ENCODE measurements at places on chromosomes 4 and X.

DNA sequence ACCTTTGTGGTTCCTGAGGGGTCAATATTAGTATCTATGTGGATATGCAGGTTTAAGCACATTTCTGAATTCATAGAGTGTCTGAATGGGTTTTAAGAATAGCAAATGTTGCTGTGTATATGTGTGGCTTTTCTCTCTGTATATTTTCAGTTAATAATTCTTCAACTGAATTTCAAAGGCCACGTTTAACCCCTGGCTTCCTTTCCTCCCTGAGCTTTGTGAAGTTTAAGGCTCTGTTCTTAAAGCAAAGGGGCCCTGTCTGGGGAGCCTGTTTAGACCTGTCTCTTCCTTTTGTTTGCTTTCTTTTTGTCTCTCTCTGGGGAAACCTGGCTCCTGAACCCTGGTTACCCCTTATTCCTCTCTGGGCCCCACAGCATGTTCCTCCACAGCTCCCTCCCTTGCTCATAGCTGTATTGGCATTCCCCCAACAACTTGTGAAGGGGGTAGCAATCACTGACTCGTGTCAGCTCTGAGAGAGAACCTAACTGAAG lies 139.1 kb downstream of the COL4A6 start:
- peak; percentile 66 for DNase-seq

DNA sequence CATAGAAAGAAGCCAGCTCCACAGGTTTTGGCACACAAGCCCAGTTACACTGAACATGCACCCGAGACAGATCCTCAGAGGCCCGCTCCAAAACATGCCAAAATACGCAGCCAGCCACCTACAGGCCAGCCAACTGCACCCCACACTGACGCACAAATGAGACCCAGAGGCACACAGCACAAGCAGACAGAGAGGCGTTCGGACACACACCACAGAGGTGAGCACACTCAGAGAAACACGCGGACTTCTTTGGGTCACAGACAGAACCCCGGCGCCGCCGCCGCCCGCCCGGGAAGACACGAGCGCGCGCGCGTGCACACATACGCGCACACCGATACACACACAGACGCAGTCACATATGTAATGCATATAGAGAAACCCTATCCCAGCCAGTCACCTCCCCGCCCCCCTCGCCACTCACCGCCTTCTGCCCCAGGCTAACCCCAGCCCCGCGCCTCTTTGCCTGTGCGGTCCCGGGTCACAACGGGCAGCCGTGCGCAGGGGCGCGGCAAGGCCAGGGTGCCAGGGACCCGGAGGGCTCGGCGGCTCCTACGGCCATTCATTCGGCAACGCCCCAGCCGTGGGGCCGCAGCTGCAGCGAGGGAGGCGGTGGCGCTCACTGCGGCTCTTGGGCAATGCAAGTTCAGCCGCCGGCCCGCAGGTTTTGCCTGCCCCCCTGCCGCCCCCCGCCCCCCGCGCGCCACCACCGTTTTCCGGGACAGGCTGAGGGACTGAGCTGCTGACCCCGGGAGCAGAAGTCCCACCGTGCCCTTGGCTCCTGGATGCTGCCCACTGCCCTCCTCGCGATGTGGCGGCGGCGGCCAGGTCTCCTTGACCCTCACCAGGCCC lies 553 bp downstream of the SEPTIN6 start:
- peak; percentile 62 for DNase-seq

GRCh38 chrX:19964017-19964710 lies 26.7 kb downstream of the BCLAF3 start:
- no peak for DNase-seq

DNA sequence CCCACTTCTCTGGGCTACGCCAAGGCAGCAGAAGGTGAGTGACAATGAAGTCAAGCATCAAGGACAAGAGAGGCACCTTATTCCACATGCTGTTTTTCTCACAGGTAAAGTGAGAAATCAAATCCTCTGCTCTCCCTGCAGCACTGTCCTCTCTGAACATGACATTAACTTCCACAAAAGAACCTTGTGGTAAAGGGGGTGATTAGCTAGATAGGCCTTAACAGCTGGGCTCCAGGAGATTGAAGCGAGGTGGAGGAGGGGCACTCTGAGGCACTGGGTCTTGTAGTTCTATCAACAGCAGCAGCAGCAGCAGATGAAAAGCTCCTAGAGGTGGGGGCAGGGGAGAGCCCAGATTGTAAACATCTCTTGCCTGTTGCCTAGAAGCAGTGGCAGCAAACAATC lies 96.8 kb upstream of the CXXC4 start:
- DNase-seq = peak; percentile 6

GRCh38 chr4:94463771-94464170 lies 12.0 kb downstream of the PDLIM5 start:
- DNase-seq = no peak

- DNase-seq = peak; percentile 95
Observed at GRCh38 chrX:63754860-63755579, 30.0 kb downstream of the ARHGEF9 start.

DNA sequence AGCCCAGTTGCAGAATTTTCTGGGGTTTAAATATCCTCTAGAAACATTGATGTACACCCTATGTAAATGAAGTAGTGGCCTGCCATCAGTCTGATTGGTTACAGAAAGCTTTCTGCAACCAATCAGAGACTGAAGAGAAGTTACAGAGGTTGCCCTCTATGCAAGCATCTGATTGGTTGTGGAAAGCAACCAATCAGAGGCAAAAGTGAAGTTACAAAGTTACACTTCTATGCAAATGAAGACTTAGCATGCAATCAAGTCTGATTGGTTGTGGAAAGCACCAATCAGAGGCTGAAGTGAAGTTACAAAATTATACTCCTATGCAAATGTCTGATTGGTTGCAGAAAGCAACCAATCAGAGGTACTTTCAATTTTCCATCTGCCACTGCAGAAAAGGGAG lies 51.9 kb upstream of the USP9X start:
- DNase-seq = no peak

GRCh38 chrX:13109817-13110216 lies 65.4 kb upstream of the FAM9C start:
- peak; percentile 63 for DNase-seq

GRCh38 chr4:88188738-88189417 lies 30.4 kb upstream of the ABCG2 start:
- no peak for DNase-seq

DNA sequence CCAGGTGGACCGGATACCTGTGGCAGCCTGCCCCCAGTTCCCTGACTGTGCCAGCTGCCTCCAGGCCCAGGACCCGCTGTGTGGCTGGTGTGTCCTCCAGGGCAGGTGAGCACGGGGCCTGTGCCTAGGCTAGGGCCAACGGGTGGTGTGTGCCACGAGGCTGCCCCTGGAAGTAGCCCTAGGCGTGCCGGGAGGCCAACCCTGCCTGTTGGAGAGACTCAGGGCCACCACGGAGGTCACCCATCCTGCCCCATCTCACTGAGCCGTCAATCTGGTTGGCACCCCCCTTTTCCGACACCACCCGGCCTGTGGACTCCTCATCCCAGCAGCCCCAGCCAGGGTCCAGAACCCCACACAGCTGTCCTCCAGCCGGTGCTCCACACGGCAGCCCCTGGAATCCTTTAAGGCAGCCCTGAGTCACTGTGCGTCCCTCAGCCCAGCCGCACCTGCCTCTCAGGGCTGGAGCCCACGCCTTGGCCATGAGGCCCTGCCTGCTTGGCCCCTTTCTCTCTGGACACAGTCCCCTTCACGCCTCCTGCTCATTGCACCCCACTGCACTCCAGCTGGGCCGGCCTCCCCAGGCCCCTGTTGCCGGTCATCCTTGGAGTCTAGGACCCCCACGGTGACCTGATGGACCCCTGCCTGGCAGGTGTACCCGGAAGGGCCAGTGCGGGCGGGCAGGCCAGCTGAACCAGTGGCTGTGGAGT lies 5.3 kb downstream of the PLXNB3 start:
- DNase-seq = no peak

- DNase-seq = no peak
Observed at GRCh38 chr4:55405073-55405472, 9.3 kb downstream of the TMEM165 start.

GRCh38 chr4:15901998-15902397 lies 36.5 kb downstream of the FGFBP1 start:
- DNase-seq = no peak

DNA sequence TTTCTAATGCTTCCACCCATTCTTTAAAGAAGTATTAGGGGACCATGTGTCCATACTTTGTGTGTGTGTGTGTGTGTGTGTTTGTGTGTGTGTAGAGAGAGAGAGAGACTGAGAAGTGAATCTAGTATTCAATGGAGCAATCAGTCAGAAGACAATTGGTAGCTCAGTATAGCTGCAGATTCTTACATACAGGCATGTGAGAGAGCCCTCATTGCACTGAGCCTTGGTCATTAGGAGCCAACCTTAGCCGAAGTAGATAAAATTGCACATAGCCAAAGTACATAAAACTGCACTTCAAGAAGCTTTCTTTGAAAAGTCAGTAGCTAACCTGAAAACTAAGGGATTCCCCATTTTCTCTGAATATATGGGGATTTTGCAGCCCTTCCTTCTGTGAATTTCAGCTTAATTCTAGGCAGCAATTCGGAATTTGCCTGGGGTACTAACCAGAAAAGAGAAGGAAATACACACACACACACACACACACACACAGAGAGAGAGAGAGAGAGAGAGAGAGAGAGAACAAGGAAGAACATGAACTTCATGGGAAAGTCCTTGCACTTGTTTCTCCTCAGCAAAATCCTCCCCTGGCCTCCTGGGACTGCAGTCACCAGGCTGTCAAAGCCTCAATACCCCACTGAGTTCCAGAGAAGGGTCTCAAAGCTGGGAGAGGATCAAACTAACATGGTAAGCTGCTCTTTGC lies 1.7 kb upstream of the PRDM8 start:
- DNase-seq = no peak

DNA sequence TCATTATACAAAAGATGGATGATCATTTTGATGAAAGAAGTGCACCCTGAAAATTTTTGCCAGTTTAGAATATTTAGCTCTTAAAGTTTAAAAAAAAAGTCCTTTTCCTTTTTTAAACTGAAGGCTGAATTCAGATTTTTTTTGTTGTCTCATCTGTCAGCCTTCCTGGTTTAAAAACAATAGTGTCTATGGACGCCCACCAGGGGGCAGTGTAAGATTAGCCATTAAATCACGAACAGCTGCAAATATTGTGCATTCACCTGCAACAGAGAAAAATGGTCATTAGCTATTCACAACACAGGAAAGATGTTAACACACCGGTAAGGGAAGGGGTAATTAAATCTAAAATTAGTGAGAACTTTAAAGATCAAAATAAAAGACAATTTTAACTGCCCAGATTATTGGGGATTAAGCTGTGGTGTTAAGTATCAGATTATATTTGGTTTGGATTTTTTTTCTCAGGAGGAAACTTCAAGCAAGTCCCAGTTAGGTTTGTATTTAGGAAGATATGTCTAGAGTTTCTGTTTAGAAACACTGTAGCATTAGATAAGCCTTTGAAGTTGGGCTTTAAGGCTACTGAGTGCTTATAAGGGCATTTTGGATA lies 4.4 kb upstream of the CXorf38 start:
- peak; percentile 72 for DNase-seq

GRCh38 chr4:52204921-52205320 lies 153.8 kb downstream of the SPATA18 start:
- DNase-seq = no peak

DNA sequence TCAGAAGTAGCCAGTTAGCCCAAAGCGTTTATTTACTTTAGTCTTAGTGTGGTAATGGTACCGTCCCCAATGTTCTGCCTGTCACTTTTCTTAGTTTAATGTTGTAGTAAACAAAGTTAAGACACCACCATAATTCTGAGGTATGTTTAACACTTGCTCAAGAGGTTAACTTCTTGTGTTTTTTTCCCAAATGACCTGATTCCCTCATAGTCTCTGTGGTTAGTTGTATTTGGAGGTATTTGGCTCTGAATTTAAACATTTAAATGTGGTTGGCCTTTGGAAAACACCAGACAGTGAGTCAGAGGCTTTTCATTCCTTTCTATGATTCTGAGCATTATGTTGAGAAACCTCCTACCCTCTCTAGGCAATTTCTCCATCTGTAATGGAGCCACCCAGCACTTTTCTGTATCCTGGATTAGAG lies 47.9 kb downstream of the CXCL1 start:
- peak; percentile 97 for DNase-seq

DNA sequence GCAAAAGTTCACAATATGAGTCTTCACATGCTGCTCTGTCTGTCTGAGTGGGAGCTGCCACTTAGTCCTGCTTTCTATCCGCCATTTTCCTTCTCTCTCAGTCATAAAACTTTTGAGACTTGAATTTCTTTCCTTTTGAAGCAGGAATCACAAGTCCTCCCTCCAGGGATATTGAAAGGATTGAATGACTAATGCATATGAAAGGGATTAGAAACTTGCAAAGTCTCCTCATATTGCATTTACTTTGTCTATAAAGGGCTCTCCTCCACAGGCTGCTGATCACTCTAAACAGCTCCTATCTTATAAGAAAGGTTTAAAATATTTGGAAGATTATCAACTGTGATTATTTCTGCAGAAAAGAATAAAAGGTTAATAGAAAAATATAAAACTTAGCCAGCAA lies 879.1 kb downstream of the ARAP2 start:
- no peak for DNase-seq

DNA sequence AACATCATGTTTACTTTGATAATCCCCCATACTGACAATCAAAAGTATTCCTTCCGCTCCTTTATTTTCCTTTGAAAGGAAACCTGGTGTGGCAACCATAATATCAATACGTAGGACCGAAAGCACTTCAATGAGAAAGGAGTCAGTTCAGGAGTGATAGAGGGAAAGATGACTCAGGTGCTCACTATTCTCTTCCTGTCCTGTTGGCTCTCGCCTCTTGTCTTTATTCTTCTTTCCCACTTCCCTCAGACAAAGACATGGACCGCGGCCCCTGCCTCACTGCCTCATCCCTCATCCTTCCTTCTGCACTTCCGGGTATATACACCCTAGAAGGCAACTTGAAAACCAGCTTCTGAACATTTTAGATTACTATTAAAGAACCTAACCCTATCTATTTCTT lies 49.8 kb upstream of the TNIP3 start:
- DNase-seq = no peak

DNA sequence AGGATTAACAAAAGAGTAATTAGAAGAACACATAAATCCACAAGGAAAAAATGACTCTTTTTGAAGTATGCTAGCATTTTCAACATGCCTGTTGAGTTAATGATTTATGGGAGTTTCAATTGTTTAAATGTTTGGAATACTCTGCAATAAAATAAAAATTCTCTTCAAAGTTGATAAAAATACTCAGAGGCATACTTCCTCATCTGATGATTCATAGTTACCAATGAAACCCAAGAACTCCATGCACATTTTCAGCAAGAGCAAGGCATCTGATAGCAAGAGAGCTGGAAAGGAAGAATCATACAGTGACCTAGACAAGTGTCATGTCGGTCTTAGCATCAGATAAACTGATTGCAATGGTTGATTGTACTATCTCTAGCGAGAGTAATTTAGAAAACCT lies 443.7 kb upstream of the ATOH1 start:
- peak; percentile 29 for DNase-seq

GRCh38 chr4:172188248-172188988 lies 375.2 kb downstream of the GALNTL6 start:
- no peak for DNase-seq

GRCh38 chr4:147987252-147987651 lies 255.4 kb downstream of the ARHGAP10 start:
- no peak for DNase-seq

DNA sequence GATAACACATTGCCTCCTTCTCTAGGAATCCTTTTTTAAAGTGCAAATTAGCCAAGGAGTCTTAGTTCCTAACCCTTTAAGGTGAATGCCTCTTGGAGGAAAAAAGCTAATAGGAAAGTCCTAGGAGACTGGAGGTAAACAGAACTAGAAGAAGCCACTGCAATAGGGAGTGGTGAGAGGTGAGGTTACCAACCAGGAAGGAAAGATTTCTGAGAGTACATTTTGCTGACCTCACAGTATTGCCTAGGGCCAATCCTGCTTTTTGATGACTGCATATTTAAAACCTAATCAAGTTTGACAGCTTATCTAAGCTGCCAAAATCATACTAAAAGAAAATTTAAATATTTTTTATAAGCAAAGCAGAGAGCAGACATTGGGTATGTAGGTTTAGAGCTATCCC lies 7.3 kb upstream of the CUL4B start:
- no peak for DNase-seq

All from fibroblast of pulmonary artery (primary cell).